Islet precursor cell (in vitro differentiated cells): ENCODE measurements at places on chromosomes 2 and 18.

- DNase-seq: peak; percentile 68
Observed at GRCh38 chr2:223626716-223627115, 24.6 kb upstream of the SCG2 start.

DNA sequence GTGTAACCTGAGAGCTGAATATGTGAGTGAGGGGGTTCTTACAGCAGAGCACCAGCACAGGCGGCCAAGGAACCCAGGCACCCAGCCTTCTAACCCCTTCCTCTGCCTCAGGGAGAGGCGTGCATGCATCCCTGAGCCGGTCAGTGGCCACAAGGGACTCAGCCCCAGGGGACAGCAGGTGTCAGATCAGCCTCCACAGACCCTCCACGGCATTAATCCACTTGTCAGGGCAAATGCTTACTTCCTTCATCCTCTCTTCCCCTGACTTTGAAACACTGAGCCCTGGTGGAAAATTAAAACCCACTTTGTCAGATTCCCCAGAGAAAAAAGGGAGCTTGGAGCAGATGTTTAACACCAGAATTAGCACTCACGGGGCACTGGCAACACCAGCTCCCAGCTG is 60.5 kb upstream of the SMAD2 start:
- DNase-seq: no peak

- peak; percentile 63 for DNase-seq
Observed at GRCh38 chr18:28075501-28075900, 101.4 kb downstream of the CDH2 start.

GRCh38 chr2:235914756-235915155 is 253.4 kb downstream of the GBX2 start:
- no peak for DNase-seq

DNA sequence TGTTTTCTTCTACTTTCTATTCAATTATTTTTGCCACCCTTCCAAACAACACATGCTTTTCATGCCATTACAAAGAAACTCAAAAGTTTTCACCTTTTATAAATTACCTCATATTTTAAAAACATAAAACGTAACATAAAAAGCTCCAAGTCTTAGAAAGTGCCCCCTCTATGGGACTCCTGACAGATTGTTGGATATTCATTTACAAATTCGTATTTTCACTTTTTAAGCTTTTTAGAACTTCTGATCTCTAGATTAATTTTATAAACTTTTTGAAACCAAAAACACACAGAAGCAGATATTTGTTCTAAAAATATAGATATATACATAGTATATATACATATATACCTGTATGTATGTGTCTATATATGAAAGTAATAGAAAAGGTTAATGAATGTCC is 1.5 kb downstream of the COL5A2 start:
- DNase-seq: no peak
